ENCODE measurements at places on chromosomes 5 and 9.

DNA sequence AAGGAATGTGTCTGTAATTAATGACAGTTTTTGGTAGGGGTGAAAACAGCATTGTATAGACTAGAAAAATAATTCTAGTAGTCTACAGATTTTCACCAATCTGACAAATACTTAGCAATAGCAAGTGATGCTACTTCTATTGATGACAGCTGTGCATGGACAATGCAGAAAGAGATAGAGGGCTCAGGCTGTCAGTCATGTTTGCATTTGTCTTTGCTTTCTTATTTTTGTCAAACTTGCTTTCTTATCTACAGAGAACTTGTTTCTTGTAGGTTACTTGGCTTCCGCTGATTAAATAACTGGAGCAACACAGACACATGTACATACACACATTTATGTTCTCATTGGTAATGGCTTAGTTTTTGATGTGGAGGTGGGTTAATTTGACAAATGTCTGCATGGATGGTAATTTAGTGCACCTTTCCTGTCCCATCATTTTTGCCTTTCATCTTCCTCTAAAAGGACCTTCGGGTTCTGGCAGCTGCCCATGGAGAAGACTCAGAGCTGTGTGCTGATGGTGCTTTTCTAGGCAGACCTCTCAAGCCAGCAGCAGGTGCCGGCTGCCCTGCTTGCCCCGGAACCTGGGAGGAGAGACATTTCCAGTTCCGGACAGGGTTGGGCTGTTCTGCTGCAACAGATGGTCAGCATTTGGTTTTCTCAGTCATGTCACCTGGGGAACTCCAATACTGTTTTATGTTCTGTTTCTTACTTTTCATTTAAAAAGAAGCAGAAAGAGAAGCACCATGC lies 28.8 kb downstream of the CAMK4 start:
- DNase-seq, result no peak

GRCh38 chr5:643351-643801 lies 31.2 kb downstream of the CEP72 start:
- DNase-seq, result no peak

DNA sequence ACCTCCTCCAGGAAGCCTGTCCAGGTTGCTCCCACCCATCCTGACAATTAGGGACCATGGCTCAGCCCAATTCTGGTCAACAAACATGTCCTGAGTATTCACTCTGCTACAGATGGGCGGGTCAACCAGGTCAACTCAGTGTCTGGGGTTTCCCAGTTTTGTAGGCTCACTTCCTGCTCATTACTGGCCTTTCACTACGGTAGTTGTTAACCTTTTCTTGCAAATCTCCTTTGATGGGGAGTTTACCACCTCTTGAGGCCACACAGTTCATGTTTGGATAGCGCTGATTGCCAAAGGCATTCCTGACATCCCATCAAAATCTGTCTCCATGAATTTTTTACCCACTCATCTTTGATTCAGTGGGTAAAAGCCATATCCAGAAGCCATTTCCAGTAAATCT lies 13.8 kb downstream of the TMEM8B start:
- no peak for DNase-seq

GRCh38 chr9:38263532-38263931 lies 129.0 kb upstream of the ALDH1B1 start:
- no peak for DNase-seq

- no peak for DNase-seq
These were observed 48.9 kb upstream of the CHD1 start for GRCh38 chr5:98977723-98978122.

GRCh38 chr5:170886210-170886894 lies 24.5 kb downstream of the RANBP17 start:
- DNase-seq, result no peak

GRCh38 chr5:174752121-174752520 lies 27.7 kb downstream of the MSX2 start:
- DNase-seq, result no peak
